Fibroblast of villous mesenchyme (primary cell): ENCODE measurements at places on chromosomes 1 and 21. TPM values are rescaled to one million over a fixed set of nuclear protein-coding genes. Genes with fewer than 3 reads are reported as not detected.

GRCh38 chr1:94329986-94330385, 88.2 kb upstream of the ABCD3 start:
- peak; percentile 56 for DNase-seq

SPRR2D gene
- not detected in 2 replicates for total RNA-seq

DNA sequence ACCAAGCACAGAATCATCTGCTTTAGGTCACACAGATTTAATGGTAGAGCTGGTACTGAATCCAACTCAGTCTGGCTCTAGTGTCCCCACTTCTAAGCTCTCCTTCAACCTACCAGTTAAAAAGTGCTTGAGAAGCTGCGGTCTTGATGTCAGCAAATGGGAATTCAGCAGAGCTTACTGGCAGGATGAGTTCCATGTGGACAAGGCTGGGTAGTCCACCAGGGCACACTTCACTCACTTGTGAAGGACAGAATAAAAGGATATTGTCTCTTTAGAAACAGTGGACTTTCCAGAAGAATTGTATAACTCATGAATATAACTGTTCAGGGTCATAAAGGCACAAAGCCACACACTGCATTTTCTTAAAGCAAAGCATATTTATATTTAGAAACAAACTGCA, 35.1 kb upstream of the GUCA2B start:
- no peak for DNase-seq

- peak; percentile 23 for DNase-seq
Observed at GRCh38 chr1:34681480-34682451, 73.1 kb upstream of the GJB5 start.

DNA sequence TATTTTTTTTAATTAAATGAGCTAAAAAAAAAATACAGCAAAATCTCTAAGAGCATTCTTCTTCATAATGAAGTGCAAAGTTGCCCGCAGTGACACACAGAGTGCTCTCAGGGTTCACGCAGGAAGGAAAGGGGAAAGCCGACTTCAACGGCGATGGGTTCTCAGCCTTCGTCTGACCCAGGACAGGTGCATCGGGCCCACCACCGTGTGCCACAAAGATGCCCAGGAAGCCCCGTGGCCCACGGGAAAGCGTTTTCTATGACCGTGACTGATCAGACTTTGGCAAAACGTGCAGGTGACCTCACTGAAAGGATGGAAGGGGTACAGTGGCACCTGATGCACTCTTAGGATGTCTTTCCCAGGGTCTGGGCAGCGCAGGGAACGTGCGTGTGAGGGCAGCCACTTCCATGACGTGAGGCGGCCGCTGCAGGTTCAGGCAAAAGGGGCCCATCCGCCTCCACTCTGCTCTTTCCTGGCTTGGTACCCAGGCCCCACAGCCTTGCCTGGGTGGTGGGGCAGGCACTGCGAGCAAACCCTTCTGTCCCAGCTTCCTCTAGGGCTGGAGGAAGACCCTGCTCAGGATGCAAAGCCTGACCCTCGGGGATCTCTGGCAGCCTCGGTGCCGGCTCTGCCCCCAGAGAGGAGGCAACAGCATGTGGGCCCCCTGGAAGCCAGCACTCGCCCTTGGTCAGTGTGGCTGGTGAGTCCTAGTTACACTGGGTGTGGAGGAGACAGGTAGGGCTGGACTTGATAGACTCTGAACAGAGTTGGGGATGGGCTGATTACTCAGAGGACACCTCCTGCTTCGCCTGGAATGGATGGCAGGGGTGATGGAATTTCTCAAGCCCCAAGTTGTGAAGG, 8.3 kb downstream of the LRRC47 start:
- DNase-seq: no peak
